ENCODE measurements at places on chromosomes 7 and 10.

DNA sequence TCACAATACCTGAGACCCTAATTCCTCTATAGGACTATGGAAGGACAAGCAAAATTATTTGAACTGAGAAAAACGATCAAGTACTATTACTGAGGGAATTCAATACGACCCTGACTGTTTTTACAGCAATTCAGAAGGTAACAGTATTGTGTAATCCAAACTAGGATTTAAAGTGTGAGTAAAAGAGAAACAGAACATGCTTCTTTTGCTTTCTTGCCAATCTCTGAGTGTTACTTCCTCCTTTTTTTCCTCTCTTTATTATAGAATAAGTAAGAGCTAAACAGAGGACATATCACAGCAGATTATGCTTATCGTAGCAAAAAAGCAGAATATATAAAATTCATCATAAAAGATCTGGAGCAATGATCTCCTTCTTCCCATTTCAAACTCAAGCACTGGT is 292.1 kb downstream of the THSD7A start:
- no peak for DNase-seq

- DNase-seq, result no peak
Measured at GRCh38 chr7:132394283-132395198, 181.7 kb downstream of the PLXNA4 start.

DNA sequence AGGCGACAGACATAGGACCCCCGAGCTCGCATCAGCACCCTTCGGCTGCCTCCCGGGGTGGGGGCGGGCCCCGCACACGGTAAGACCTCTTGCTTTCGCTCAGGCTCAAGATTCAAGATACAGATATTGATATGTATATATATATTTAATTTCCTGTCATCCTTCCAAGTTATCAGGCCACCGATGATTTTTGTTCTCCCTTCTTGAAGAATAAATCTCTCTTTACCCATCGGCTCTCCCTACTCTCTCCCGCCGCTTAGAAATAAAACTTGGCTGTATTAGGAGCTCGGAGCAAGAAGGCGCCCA is 603 bp downstream of the ADRA2A start:
- no peak for DNase-seq

GRCh38 chr7:2165610-2166594 is 66.8 kb downstream of the MAD1L1 start:
- no peak for DNase-seq

DNA sequence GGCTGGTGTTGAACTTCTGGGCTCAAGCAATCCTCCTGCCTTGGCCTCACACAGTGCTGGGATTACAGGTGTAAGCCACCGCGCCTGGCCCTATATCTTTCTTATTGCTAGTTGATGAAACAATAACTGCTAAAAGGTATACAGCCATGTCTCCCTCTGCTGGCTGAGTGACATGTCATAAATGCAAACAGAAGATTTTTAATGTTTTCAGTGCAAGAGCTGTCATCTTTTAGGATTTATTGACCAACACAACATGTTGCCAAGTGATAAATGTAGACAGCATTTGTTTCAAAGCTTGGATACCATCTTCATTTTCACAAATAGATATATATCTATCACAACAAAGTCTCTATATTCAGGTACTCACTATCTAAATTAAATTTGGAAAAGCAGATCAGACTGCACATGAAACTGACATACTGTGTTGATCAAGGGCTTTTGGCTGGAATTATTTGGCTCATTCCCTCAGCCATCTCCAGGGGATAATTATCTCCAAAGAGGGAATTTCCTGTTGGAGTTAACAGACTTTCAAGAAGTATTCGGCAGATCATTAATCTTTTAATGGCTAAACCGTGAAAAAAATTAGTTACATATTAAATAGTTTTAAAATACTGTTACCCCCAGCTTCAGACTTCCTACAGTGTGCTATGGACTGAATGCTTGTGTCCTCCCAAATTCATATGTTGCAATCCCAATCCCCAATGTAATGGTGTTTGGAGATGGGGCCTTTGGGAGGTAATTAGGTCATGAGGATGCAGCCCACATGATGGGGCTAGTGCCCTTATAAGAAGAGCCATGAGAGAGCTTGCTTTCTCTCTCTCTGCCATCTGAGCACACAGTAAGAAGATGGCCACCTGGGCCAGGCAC is 41.3 kb upstream of the SRPK2 start:
- peak; percentile 7 for DNase-seq

- DNase-seq, result no peak
Measured at GRCh38 chr10:16586358-16587138, 64.9 kb upstream of the C1QL3 start.

GRCh38 chr7:2164646-2165045 is 68.1 kb downstream of the MAD1L1 start:
- DNase-seq, result no peak

DNA sequence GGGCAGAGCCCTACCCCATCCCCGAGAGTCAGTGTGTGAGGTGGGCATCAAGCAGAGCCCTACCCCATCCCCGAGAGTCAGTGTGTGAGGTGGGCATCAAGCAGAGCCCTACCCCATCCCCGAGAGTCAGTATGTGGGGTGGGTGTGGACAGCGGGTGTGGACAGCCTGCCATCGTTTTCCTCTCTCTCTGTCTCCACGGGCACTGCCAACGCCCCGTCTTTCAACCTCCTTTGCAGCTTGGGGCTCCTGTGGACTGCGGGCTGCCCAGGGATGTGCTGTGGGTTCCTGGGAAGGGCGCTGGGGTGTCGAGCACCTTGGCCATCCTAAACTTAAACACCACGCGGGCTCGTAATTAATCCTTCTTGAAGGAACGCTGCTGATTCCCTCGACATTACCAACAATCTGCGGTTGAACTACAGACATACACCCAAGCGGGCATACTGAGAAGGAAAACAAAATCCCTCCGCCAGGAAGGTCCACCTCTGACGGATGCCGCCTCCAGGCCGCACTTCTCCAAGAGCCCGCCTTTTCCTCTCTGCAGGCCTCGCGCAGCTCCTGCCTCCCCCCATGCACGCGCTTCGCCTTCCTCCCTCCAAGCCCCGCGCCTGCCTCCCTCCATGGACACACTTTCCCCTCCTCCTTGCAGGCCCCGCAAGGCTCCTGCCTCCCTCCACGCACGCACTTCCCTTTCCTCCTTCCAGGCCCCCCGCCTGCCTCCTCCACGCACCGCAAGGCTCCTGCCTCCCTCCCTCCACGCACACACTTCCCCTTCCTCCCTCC is 65.1 kb downstream of the ADARB2 start:
- DNase-seq, result no peak

- no peak for DNase-seq
Measured at GRCh38 chr10:124669824-124670654, 74.1 kb downstream of the FAM53B start.

DNA sequence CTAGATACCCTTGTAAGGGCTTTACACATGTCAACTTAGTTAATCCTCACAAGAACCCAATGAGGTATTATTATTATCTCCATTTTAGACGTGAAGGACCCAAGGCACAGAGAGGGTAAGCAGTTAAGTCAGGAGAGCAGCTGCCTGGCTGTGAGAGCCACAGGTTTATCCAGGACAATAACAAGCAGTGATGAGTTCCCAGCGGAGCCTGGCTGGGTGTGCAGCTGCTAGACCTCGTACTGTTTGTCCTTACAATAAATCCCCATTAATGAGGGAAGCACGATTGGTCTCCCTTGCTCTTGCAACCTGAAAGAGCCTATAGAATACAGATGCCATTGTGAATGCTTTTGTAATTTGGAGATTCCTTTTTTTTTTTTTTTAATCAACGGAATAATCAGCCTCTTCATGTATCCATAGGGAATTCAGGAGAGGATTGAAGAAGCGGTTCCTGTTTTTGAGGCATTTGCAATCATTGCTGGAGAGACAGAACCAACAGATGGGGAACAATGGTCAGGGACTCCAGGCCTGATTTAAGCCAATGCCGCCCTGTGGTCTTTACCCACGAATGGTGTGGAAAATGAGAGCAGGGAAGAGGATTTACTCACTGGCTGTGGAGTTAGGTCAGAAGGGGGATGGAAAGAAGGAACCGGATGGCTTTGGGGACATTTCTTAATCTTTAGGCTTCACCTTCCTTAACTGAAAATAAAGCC is 12.3 kb upstream of the ASB4 start:
- DNase-seq, result no peak

- no peak for DNase-seq
Measured at GRCh38 chr7:69204943-69205342, 393.3 kb upstream of the AUTS2 start.

DNA sequence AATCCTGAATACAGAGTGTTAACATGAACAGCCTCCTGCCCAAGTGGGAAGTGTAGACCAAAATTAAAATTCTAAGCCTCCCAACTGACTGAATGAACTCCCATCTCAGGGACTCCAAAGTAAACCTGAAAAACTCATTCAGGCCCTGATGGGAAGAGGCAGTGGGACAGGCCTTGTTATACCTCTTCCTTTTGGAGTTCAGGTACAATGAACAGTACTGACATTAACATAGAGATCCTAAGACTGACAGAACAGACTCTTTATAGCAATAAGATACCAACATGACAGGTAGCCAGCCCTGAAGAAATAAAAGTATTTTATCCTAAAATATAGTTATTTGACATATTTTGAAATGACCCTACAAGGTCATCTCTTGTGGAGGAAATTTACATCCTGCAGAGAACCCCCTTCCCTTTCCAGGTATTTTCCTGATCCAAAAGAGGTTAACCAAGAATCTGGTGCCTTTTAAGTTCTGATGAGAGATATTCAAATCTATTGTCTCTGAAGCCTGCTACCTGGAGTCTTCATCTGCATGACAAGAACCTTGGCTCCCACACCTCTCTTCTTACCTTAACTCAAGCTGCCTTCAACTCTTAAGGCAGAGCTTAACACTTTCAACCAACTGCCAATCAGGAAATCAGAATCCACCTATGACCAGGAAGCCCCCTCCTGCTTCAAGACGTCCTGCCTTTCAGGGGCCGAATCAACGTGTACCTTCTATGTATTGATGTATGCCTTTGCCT is 103.3 kb upstream of the PFKP start:
- no peak for DNase-seq

GRCh38 chr7:2196381-2197378 is 36.1 kb downstream of the MAD1L1 start:
- no peak for DNase-seq

- DNase-seq, result no peak
Measured at GRCh38 chr10:74114041-74114448, 36.6 kb downstream of the AP3M1 start.

DNA sequence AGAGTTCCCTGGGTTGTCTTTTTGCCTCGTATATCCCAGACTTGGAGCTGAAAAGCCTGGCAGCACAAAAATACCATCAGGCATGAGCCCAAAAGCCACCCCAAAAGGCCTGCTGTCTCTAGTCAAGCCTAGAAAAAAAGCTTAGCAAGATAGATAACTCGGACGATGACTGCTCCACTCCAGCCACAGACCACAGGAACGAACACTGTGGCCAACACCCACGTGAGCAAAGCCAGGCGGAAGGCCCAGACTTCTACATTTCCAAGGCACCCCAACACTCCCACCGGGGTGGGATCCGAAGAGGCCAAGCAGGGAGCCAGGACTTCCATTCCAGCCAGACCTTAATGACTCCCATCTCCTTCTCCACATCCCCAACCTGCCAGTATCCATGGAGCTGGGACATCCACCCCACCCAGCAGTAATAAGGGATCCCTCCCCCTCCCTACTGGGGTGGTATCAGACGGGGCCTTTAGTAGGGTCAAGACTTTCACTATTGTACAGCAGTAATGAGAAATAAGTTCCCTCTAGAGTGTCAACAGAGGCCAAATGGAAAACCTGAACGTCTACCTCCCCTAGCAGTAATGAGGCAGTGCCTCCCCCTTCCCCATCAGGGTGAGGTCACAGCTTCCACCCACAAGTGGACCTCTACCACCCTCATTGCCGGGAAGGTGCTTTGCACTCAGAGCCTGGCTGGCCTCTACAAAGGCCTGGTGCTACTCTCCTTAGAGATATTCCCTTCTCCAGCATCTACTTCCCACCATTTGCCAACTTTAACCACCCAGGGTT is 23.0 kb downstream of the PRLHR start:
- DNase-seq, result no peak

DNA sequence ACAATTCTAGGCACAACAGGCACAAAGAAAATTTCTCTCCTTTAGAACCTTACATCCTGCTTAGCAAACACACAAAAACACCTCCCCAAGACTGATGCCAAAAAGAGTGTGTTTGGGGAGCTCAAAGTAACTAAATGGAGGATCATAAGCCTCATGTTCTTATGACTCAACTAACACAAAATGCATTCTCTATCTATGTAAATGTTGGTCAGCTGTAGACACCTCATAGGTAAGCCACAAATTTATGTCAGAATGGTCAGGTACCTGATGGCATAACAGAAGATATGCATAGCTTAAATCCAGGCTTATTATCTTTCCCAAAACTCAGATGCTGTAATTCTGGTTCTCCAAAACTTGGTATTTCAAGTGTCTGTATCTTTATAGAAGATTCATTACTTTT is 315.1 kb downstream of the C7orf25 start:
- DNase-seq, result no peak

GRCh38 chr7:71787513-71787912 is 624.6 kb downstream of the CALN1 start:
- no peak for DNase-seq

GRCh38 chr10:57790703-57791102 is 477.0 kb downstream of the IPMK start:
- no peak for DNase-seq

GRCh38 chr7:97495487-97495886 is 236.4 kb upstream of the TAC1 start:
- DNase-seq, result no peak
